ENCODE measurements at places on chromosomes 5 and 9. TPM values are rescaled to one million over a fixed set of nuclear protein-coding genes. Genes with fewer than 3 reads are reported as not detected.

GRCh38 chr5:22431406-22431805 lies 421.7 kb downstream of the CDH12 start:
- no peak for DNase-seq
- no peak overlapping the region for H3K27ac ChIP-seq
- H3K4me3 ChIP-seq: no peak overlapping the region
- H3K4me1 ChIP-seq: no peaks in the 10 kb centered on the region
- no peaks in the 10 kb centered on the region for H3K36me3 ChIP-seq
- H3K27me3 ChIP-seq: no peaks in the 10 kb centered on the region

DNA sequence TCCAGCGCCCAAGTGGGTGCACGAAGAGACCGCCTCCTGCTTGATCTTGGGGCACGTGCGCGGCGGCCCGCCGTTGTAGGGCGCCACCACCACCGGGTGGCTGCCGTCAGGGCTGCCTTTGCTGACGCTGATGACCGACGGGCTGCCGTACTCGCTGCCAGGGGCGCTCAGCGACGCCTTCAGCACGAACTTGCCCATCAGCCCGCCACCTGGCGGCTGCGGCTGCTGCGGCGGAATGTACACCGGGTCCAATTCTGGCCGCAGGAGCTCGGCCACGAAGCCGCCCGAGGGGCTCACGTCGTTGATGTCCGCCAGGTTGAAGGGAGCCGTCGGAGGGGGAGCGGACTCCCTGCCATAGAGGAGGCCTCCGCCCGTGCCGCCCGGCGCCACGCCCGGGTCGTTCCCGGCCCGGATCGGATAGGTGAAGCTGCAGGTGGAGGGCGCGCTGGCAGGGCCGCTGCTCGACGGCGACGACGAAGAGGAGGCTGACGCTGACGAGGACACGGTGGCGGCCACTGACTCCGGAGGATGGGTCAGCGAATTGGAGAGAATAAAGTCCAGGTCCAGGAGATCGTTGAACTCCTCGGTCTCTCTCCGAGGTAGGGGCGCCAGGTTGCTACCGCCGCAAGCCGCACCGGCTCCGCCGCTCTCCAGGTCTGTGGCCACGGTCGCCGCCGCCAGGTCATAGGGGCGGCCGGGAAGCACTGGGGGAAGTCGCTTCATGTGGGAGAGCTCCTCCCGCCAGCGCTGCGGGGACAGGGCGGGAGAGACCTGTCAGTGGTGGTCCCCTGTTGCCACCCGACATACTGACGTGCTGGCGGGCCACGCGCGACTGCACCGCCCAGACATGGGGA lies 1.8 kb downstream of the KLF4 start:
- peak overlapping the region; percentile 94 for H3K27ac ChIP-seq
- DNase-seq: peak; percentile 56
- H3K4me1 ChIP-seq: peaks cover 34% of the 10 kb centered on the region
- H3K36me3 ChIP-seq: no peaks in the 10 kb centered on the region
- no peak overlapping the region for H3K4me3 ChIP-seq

PTPDC1 gene
- 7.2 TPM for total RNA-seq

GRCh38 chr9:92607088-92607487 lies 62.8 kb downstream of the IPPK start:
- no peaks in the 10 kb centered on the region for H3K27me3 ChIP-seq
- H3K27ac ChIP-seq: no peak overlapping the region
- DNase-seq: no peak
- H3K36me3 ChIP-seq: peaks cover 6% of the 10 kb centered on the region
- peaks cover 11% of the 10 kb centered on the region for H3K4me1 ChIP-seq

- no peak for DNase-seq
- H3K27ac ChIP-seq: no peak overlapping the region
- H3K36me3 ChIP-seq: no peaks in the 10 kb centered on the region
- H3K27me3 ChIP-seq: no peaks in the 10 kb centered on the region
- H3K4me1 ChIP-seq: no peaks in the 10 kb centered on the region
These were observed 375.7 kb downstream of the NTRK2 start for GRCh38 chr9:85045271-85045670.

AIF1L gene
- total RNA-seq: 10.9 TPM

DNA sequence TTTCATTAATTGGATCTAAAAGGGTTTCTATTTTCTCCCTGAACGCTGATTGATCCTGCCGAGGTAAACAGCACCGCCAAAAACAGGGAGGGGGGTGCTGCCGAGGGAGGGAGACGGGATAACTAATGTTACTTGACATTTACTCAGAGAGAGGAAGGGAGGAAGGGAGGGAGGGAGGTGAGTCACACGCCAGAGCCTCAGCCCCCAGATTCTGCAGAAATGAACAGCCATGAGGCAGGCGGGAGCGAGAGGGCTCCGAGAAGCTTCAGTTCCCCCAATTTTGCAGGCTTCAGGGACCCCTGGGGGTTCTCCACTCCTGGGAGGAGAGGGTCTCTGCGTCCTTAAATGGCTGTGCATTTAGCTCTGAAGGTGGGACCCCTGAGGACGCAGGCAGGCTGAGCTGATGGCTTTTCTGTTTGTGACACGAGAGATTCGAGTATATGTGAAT lies 59.1 kb upstream of the IER5L start:
- no peak overlapping the region for H3K27ac ChIP-seq
- no peaks in the 10 kb centered on the region for H3K36me3 ChIP-seq
- peak; percentile 50 for DNase-seq

DNA sequence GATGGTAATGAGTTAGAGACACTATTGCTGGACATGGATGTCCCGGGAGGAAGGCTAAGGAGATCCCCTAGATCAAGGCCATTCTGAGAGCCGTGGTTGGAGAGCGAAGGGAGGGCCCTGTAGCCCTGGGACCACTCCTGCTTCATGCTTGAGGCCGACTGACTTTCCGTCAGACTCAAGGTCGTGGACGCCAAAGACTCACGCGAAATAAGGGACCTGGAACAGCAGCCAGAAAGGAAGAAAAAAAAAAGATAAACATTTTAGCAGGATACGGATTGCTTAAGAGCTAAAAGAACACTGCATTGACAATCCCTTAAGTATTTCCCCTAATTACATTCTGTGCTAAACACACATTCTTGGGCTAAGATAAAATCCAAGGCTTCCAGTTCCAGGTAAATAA lies 181.2 kb downstream of the GLIS3 start:
- H3K27ac ChIP-seq: no peak overlapping the region
- H3K27me3 ChIP-seq: no peaks in the 10 kb centered on the region
- DNase-seq: no peak
- H3K4me1 ChIP-seq: no peaks in the 10 kb centered on the region

- no peaks in the 10 kb centered on the region for H3K4me1 ChIP-seq
- DNase-seq: no peak
These were observed 160.3 kb downstream of the DAB2IP start for GRCh38 chr9:121811751-121812150.

DNA sequence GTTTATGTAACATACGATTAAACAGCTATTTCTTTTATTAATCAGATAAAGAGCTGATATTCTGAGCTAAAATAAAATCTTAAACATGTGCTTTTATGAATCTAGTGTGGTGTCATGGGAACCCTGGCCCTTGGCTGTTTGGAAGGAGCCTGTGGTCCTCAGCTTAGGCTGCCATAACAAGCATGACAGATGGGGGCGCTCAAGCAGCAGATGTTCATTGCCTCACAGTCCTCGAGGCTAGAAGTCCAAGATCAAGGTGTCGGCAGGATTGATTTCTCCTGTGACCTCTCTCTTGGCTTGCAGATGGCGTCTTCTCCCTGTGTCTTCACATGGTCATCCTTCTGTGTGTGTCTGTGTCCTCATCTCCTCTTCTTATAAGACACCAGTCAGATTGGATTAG lies 448.2 kb downstream of the GADD45G start:
- H3K4me1 ChIP-seq: no peaks in the 10 kb centered on the region
- H3K27me3 ChIP-seq: no peaks in the 10 kb centered on the region
- H3K4me3 ChIP-seq: no peak overlapping the region
- DNase-seq: no peak
- H3K36me3 ChIP-seq: no peaks in the 10 kb centered on the region

DNA sequence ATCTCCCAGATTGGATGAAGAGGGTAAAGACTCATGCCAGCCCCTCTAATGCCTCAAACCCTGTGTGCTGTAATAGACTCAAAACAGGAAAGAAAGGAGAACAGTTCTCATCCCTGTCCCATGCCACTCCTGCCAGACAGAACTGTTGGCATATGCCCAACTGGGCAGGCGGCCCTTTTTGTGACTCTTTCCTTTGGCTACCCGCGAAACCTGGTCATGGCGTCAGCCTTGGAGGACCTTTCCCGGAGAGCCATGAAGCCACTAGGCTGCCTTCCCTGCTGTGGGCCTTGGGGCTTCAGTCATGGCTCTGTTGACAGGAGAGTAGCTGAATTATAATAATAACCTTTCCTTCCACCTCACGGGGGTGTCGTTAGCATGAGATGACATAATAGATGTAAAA lies 75.9 kb upstream of the SEMA6A start:
- H3K27ac ChIP-seq: no peak overlapping the region
- H3K27me3 ChIP-seq: no peaks in the 10 kb centered on the region
- H3K4me1 ChIP-seq: no peaks in the 10 kb centered on the region

GRCh38 chr5:156149213-156149612 lies 177.8 kb upstream of the SGCD start:
- no peaks in the 10 kb centered on the region for H3K27me3 ChIP-seq
- no peaks in the 10 kb centered on the region for H3K36me3 ChIP-seq
- H3K4me3 ChIP-seq: no peak overlapping the region
- H3K4me1 ChIP-seq: no peaks in the 10 kb centered on the region
- DNase-seq: no peak
- H3K27ac ChIP-seq: no peak overlapping the region

GRCh38 chr9:72371151-72371550 lies 6.1 kb upstream of the ZFAND5 start:
- H3K27ac ChIP-seq: no peak overlapping the region
- H3K4me1 ChIP-seq: peaks cover 3% of the 10 kb centered on the region
- no peak overlapping the region for H3K4me3 ChIP-seq
- H3K36me3 ChIP-seq: no peaks in the 10 kb centered on the region
- DNase-seq: no peak

GRCh38 chr5:142735323-142736246 lies 34.6 kb upstream of the ARHGAP26 start:
- no peak for DNase-seq
- no peak overlapping the region for H3K27ac ChIP-seq
- H3K27me3 ChIP-seq: no peaks in the 10 kb centered on the region
- no peaks in the 10 kb centered on the region for H3K36me3 ChIP-seq
- no peaks in the 10 kb centered on the region for H3K4me1 ChIP-seq
- no peak overlapping the region for H3K4me3 ChIP-seq

DNA sequence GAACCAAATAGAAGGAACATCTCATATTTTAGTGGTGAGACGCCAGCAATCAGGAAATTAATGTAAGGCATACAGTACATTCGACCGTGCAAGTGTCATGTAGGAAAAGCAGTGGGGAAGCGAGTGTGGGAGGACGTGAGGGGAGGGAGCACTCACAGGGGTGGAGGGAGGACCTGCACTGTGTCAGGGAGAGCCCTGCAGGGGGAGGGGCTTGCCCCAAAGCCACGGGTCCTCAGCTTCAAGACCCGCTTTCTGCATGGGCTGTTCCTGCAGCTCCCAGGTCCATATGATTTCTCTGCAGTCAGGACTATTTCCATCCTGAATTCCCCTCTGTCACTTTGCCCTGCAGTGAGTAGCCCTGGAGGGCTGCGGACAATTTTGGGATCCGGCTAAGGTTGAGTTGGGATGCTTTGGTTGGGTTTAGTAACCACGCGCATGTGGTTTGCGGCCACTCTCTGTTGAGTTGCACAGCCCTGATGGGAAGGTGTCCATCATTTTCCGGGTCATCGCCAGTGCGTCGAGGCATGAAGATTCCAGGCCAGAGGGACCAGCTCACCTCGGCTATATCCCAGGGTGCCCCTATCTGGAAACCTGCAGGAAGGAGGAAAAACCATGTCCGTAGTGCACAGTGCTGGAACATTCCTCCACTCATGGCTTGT lies 61.9 kb downstream of the IRX1 start:
- H3K36me3 ChIP-seq: no peaks in the 10 kb centered on the region
- no peak overlapping the region for H3K4me3 ChIP-seq
- no peaks in the 10 kb centered on the region for H3K27me3 ChIP-seq
- no peak for DNase-seq
- no peaks in the 10 kb centered on the region for H3K4me1 ChIP-seq
